ENCODE measurements at places on chromosomes 6 and 20.

GRCh38 chr6:135116571-135116970 lies 61.9 kb upstream of the HBS1L start:
- H3K36me3 ChIP-seq = peaks cover 5% of the 10 kb centered on the region
- H3K27ac ChIP-seq = peak overlapping the region; percentile 99
- peaks cover 86% of the 10 kb centered on the region for H3K4me1 ChIP-seq
- H3K27me3 ChIP-seq = no peaks in the 10 kb centered on the region

- no peaks in the 10 kb centered on the region for H3K4me1 ChIP-seq
- no peak overlapping the region for H3K4me3 ChIP-seq
- no peak overlapping the region for H3K27ac ChIP-seq
- no peaks in the 10 kb centered on the region for H3K36me3 ChIP-seq
- DNase-seq = no peak
Measured at GRCh38 chr6:120514544-120514943, 819.7 kb downstream of the TBC1D32 start.

DNA sequence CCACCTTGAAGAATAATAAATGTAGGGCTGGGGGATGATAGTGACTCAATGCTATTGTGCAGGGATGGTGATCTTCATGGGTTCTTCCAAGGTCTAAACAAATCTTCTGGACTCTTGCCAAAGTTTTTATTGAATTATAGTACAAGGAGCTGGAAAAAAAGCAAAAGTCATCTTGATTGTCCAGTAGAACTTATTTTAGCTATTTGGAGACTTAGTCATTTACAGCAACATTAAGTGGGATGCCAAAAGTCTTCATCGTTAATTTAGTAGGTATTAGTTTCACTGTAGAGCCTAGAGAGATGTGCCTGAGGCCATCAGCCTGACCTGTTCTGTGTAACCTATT lies 212.9 kb upstream of the TBX18 start:
- DNase-seq = no peak
- H3K4me3 ChIP-seq = no peak overlapping the region
- H3K36me3 ChIP-seq = no peaks in the 10 kb centered on the region
- no peak overlapping the region for H3K27ac ChIP-seq
- H3K27me3 ChIP-seq = no peaks in the 10 kb centered on the region
- no peaks in the 10 kb centered on the region for H3K4me1 ChIP-seq

DNA sequence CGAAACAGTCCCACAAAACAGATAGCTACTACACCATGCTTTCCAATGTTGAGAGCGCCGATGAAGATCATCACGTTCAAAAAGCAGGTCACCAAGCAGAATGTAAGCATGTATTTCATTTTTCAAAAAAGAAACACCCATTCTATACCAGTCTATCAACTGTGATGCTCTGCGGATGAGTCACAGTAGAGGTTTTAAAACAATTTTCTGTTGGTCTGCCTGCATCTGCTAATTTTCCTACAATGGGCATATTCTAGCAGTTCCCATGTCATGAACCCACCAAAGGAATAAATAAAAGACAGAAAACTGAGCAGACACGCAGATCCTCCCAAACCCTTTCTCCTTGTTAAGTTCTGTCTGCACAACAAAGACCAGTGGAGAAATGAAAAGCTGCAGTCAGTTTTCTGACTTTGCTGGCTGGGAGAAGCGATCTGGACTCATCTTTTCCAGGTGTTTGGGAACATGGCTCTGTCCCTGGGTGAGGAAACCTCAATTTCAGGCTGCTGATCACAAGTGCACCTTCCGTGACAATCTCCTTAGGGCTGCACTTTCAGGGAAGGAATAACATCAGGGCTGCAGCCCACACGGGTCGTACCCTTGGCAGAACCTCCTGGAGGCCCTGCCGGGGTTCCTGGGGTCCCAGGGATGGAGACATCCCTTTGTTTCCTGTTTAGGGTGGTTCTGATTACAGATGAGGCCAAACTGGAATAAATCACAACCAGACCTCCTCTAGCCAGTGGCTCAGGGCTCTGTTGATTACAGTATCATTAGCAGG lies 200.1 kb downstream of the BMP7 start:
- H3K4me3 ChIP-seq = no peak overlapping the region
- H3K36me3 ChIP-seq = no peaks in the 10 kb centered on the region
- DNase-seq = no peak
- peaks cover 55% of the 10 kb centered on the region for H3K27me3 ChIP-seq
- no peak overlapping the region for H3K27ac ChIP-seq

- no peaks in the 10 kb centered on the region for H3K4me1 ChIP-seq
- H3K4me3 ChIP-seq = no peak overlapping the region
Measured at GRCh38 chr6:83221276-83221675, 28.1 kb downstream of the RWDD2A start.

DNA sequence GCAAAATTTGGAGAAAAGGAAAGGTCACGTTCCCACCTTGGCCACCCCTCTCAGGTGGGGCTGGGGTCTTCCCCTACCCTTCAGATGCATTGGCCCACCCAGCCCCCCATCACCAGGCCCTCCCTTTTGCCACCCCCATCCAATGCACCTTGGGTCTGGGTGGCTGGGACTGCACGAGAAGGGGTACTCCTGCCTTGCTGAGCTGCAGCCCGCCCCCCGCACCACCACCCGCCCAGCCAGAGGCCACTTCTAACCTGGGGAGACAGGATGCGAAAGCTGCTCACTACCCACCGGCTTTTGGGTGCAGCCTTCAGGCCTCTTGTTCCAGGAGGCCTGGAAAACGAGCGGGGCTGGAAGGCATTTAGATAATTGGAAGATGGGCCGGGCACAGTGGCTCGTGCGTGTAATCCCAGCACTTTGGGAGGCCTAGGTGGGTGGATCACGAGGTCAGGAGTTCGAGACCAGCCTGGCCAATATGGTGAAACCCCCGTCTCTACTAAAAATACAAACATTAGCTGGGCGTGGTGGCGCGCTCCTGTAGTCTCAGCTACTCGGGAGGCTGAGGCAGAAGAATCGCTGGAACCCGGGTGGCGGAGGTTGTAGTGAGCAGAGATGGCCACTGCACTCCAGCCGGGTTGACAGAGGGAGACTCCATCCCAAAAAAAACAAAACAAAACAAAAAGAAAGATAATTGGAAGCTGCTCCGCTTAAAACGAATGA lies 1.2 kb upstream of the CDC25B start:
- peak overlapping the region; percentile 98 for H3K27ac ChIP-seq
- no peaks in the 10 kb centered on the region for H3K27me3 ChIP-seq
- no peak for DNase-seq
- peaks cover 41% of the 10 kb centered on the region for H3K4me1 ChIP-seq
- peak overlapping the region; percentile 85 for H3K4me3 ChIP-seq

DNA sequence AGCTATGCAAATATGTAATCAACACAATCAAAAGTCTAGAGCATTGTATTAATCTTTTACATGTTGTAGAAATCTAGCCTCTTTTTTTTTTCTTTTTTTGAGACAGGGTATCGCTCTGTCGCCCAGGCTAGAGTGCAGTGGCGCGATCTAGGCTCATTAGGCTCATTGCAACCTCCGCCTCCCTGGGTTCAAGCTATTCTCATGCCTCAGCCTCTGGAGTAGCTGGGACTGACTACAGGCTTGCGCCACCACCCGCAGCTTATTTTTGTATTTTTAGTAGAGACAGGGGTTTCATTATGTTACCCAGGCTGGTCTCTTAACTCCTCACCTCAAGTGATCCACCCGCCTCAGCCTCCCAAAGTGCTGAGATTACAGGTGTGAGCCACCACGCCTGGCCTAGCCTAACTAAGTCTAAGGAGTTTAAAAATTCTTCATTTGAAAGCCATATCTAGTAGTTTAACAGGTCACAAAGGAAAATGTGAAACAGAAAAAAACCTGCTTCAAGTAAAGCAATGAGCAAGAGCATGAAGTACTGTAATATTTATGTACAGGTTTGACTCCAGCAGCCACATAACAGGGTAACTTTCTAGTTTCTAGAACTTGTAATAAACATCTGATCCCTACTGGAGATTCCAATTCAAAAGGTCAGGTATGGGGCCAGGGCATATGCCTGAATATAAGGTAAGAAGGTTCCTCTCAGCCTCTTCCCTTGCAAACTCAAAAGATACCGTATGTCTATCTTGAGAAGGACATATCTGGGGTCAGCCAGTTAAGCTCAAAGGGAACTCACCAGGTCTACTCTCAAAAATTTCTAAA lies 4.4 kb downstream of the CPNE1 start:
- peak; percentile 59 for DNase-seq
- peak overlapping the region; percentile 95 for H3K27ac ChIP-seq
- peak overlapping the region; percentile 96 for H3K4me3 ChIP-seq
- peaks cover 68% of the 10 kb centered on the region for H3K4me1 ChIP-seq

- no peaks in the 10 kb centered on the region for H3K27me3 ChIP-seq
- H3K36me3 ChIP-seq = peaks cover 84% of the 10 kb centered on the region
- no peak overlapping the region for H3K4me3 ChIP-seq
- H3K27ac ChIP-seq = no peak overlapping the region
Measured at GRCh38 chr6:151067684-151068596, 171.8 kb upstream of the AKAP12 start.

GRCh38 chr6:149079456-149079855 lies 238.1 kb upstream of the TAB2 start:
- H3K4me3 ChIP-seq = no peak overlapping the region
- no peak overlapping the region for H3K27ac ChIP-seq
- no peaks in the 10 kb centered on the region for H3K27me3 ChIP-seq

Data from activated T-cell treated with anti-CD3 and anti-CD28 coated beads, Interleukin-2, amount 50 U/mL, for 24 hours (primary cell).